A549 treated with AZD2906 at 1 μM for 4 hours (cell line): ENCODE measurements at places on chromosomes 5 and 9. TPM values are rescaled to one million over a fixed set of nuclear protein-coding genes. Genes with fewer than 3 reads are reported as not detected.

Gene SGCD
- total RNA-seq = 3.2 to 5.4 TPM (median 4.1 TPM) in 5 replicates

Gene PCDHGB3
- total RNA-seq = 0.11 to 0.23 TPM (median 0.14 TPM) in 5 replicates

Gene C9orf50
- 0.08 to 0.16 TPM in 2 of 5 replicates, not detected in the others for total RNA-seq

Gene PRUNE2
- total RNA-seq = 0.03 to 0.07 TPM (median 0.05 TPM) in 4 of 5 replicates, not detected in the other

Gene CXXC5
- total RNA-seq = 12.3 to 17.9 TPM (median 15.7 TPM) in 5 replicates

Gene CDC25C
- total RNA-seq = 8.7 to 12.0 TPM (median 9.2 TPM) in 5 replicates

Gene AQP3
- 18.8 to 31.6 TPM (median 24.2 TPM) in 5 replicates for total RNA-seq

Gene ZNF189
- total RNA-seq = 8.1 to 11.1 TPM (median 8.3 TPM) in 5 replicates

Gene ANKRD31
- total RNA-seq = 0.03 to 0.07 TPM (median 0.06 TPM) in 5 replicates

Gene TAS2R1
- not detected in 5 replicates for total RNA-seq

Gene KIF20A
- 36.3 to 47.1 TPM (median 41.8 TPM) in 5 replicates for total RNA-seq

Gene NRG2
- total RNA-seq = 1.8 to 2.5 TPM (median 2.1 TPM) in 5 replicates

Gene LHX6
- 3.1 to 3.8 TPM (median 3.3 TPM) in 5 replicates for total RNA-seq

Gene ORM1
- total RNA-seq = not detected in 5 replicates

Gene WDR70
- total RNA-seq = 9.1 to 10.9 TPM (median 9.5 TPM) in 5 replicates

Gene IL13
- 0.08 to 0.10 TPM in 2 of 5 replicates, not detected in the others for total RNA-seq

Gene TMCO6
- total RNA-seq = 10.6 to 14.5 TPM (median 12.3 TPM) in 5 replicates

Gene PCDHGA6
- total RNA-seq = 0.11 to 0.28 TPM (median 0.24 TPM) in 5 replicates

Gene ABO
- total RNA-seq = not detected in 5 replicates

Gene GABRA1
- not detected in 5 replicates for total RNA-seq

Gene NEUROG1
- total RNA-seq = not detected in 5 replicates

Gene CACFD1
- 4.2 to 5.3 TPM (median 4.5 TPM) in 5 replicates for total RNA-seq

Gene CSF1R
- total RNA-seq = 0.15 to 0.31 TPM (median 0.20 TPM) in 5 replicates

Gene LRRC70
- total RNA-seq = 0.11 to 0.31 TPM (median 0.13 TPM) in 5 replicates

Gene OR2Y1
- total RNA-seq = not detected in 5 replicates

Gene MEIKIN
- total RNA-seq = not detected in 5 replicates

Gene FBXW11
- 31.5 to 43.7 TPM (median 35.3 TPM) in 5 replicates for total RNA-seq

Gene ELOVL7
- total RNA-seq = 9.2 to 12.6 TPM (median 11.2 TPM) in 5 replicates

Gene EMB
- total RNA-seq = 4.6 to 6.5 TPM (median 5.6 TPM) in 5 replicates

Gene PCSK1
- 0.27 to 0.34 TPM (median 0.29 TPM) in 5 replicates for total RNA-seq

Gene STOML2
- total RNA-seq = 220 to 269 TPM (median 247 TPM) in 5 replicates
